CD8-positive, alpha-beta T cell (primary cell): ENCODE measurements at places on chromosomes 1 and 21.

DNA sequence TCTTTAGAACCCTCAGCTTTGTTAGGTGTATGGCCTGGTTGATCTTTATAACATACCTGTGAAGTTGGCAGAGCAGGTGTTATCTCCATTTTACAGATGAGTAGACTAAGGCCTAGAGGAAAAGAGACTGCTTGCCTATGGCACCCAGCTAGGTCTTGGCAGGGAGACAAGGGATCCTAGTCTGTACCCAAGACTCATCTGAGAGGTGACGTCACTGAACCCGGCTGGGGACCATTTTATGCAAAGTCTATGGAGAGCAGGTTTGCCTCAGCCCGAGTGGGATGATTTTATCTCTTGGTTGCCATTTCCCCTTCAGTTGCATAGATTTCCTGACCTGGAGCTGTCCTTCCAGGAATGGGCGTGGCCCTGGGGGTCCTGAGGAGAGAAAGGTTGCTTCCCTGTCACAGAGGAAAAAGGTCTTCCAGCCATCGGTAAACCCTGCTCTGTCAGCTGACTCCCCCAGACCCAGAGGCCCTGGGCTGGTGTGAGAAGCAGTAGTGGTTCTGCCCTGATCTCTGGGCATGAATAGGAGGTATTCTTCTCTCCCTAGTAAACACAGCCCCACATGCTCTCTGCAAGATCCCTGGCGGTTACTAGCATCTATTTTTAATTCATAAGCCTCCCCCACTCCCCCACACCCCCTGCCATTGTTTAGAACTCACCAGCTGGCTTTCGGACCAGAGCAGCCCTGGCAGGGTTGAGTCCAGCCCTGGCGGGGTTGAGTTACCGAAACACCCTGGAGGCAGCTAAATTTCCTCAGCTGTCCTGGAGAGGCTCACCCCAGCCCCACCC lies 19.6 kb downstream of the TMCC2 start:
- no peak for DNase-seq

GRCh38 chr1:22913421-22914141 lies 59.1 kb downstream of the LACTBL1 start:
- no peak for DNase-seq

- no peak for DNase-seq
Observed at GRCh38 chr21:37008724-37009123, 2.2 kb downstream of the RIPPLY3 start.

DNA sequence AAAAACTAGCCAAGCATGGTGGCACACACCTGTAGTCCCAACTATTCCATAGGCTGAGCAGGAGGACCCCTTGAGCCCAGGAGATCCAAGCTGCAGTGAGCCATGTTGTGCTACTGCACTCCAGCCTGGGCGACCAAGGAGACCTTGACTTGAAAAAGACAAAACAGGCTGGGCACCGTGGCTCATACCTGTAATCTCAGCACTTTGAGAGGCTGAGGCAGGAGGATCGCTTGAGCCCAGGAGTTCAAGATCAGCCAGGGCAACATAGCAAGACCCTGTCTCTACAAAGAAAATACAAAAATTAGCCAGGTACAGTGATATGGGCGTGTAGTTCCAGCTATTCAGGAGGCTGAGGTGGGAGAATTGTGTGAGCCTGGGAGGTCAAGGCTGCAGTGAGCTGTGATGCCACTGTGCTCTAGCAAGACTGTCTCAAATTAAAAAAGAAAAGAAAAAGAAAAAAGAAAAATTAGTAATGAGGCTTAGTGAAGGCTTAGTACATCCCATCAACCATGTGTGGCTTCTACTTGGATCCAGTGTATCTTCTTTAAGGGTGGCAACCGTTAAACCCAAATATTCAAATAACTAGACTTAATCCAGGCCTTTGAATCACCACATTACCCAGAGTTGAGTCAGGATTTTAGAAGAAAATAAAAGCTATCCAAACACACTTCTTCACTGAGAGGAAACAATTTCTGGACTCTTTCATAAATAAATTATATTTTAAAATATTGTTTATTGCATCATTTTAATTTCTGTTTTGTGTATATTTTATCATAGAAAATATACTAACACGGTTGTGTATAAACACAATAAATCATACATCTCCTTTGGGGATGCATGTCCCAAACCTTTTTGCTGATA lies 74.3 kb upstream of the RAB4A start:
- DNase-seq: no peak

GRCh38 chr1:181789395-181789794 lies 272.1 kb downstream of the ZNF648 start:
- no peak for DNase-seq

DNA sequence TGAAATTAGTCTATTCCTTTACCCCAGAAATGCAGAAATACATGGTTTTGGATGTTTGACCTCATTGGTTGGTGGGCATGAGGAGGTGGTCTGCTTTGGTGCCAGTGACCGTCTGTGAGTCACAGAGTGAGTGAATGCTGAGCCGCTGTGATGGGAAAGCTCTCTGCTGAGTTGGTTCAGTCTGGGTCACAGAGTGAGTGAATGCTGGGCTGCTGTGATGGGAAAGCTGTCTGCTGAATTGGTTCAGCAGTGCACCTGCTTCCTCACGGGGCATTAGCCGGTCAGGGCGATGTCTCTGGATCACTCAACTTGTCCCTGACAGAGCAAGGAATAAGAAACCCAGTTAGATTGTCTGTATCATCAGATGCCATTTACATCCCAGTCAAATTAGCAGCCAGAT lies 40.8 kb downstream of the ADARB1 start:
- DNase-seq: no peak

- DNase-seq: no peak
Observed at GRCh38 chr1:100799954-100800612, 80.5 kb downstream of the VCAM1 start.

GRCh38 chr1:174407665-174408064 lies 40.1 kb upstream of the GPR52 start:
- no peak for DNase-seq

DNA sequence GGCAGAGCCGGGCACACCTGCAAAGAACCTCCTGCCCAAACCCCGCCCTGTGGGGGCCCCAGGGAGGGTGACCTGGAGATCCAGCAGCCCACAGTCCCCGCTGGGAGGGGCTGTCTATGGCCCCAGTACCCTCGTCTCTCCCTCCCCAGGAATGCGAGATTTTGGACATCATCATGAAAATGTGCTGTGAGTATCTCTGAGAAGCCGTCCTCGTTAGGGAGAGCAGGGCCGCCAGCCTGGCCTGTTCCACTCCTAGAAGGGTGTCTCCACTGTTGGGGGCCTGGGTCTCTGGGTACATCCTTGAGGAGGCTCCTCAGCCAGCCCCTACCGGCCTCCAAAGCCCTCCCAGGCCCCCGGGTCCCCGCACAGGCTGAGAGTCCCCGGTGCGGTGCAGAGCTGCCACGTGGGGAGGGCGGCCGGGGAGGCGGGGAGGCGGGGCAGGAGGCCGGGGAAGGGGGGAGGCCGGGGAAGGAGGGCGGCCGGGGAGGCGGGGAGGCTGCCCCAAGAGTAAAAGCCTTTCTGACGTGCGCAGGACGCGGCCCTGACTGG lies 18.7 kb downstream of the COL6A1 start:
- no peak for DNase-seq

- DNase-seq: no peak
Observed at GRCh38 chr1:8625981-8626898, 191.2 kb downstream of the RERE start.

DNA sequence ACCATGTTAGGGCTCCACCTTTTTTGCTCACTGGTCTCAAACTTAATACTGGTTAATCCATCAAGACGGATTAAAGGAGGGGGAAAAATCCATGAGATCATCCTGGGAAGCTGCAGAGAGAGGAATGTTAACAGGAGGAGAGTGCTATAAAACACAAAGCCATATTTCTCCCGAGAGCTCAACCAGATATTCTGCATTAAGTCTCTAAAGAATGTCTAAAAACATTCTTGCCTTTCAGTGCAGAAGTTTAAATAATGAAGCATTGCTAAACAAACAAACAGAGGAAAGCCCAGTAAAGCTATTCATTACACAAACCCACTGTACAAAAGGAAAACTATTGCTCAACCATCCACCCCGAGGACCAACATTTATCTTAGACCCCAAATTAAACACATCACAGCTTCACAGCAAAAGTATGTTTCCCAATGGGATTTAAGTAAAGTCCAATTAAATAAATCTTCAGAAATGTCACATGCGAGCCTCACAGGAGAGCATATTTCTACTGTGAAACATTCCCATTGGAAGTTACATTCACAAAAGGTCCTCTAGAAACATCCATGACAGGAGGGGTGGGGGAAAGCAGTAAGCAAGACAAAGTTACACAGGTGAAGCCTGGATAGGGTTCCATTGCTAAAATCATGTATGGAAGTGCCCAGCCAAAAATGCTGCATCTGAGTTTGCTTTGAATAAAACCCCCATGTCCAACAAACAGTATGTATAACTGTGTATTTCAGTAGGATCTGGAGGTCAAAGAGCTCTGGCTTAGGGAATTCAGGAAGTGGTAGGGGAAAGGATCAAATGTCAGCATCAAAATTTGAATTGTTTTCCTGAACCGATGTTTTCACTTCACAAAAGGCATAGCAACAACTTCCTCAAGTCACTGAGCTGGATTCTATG lies 23.3 kb downstream of the DUSP10 start:
- no peak for DNase-seq

DNA sequence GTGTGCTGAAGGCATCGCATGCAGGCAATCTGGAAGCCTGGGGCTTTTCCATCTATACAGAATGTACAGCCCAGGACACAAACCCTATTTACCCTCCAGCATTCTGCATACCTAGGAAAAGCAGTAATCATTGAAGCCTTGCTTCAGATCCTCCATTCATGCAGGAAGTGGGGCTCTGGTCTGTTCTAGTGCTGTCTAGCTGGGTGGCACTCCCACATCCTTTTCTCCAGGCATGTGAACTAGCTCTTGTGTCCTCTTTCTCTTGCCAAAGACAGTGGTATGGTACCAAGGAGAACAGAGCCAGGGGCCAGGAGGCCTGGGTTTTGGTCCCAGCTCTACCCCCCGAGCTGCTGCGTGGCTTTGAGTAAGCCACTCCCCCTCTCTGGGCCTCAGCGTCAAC lies 21.7 kb downstream of the LRP8 start:
- DNase-seq: no peak

GRCh38 chr1:21051177-21051825 lies 125.4 kb downstream of the EIF4G3 start:
- DNase-seq: no peak

DNA sequence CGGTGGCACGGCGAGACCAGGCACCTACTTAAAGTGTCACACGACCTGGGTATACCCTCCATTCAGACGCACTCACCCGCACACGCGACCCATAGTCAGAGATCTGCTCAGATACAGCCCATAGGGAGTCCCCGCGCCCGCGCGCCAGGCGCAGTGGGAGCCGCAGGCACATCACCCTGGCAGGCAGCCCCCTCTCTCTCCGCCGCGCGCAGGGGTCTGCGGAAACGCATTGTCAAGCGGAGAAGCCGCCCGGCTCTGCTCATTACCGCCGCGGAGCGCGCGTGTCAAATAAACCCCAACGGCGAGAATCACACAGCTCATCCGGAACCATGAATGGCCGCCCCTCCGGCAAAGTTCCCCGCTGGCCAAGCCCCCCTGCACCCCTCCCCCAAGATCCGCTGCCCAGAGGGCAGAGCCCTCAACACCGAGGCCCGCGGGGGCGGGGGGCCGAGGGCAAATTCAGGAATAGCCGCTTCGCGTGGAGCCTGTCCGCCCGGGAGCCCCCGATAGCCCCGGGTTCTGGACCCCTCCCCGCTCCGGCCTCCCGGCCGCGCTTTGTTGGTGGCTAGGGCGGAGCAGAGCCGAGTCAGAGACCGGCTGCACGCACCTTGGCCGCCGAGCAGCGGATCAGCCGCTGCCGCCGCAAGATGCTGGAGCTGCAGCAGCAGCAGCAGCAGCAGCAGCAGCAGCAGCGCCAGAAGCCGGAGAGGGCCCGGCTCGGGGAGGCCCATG lies 522 bp downstream of the LRP8 start:
- peak; percentile 63 for DNase-seq

DNA sequence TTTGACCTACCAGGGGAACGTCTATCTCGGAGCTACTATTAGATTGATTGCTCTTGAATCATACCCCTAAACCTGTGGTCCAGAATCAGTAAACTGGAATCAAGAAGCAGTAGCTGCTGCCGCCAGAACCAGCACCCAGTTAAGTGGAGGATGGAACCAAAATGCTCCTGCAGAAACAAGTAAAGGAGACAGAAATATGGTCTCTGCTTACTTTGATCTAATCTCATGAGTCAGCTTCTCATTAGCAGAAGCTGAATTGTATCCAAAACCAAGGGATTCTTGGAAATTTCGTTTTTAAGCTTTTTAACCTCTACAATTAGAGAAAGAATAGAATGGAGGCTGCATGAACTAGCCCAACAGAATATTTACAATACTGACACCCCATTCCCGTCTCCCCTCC lies 42.6 kb upstream of the PIGV start:
- no peak for DNase-seq

- no peak for DNase-seq
Observed at GRCh38 chr1:244375051-244375450, 76.7 kb downstream of the ADSS2 start.

DNA sequence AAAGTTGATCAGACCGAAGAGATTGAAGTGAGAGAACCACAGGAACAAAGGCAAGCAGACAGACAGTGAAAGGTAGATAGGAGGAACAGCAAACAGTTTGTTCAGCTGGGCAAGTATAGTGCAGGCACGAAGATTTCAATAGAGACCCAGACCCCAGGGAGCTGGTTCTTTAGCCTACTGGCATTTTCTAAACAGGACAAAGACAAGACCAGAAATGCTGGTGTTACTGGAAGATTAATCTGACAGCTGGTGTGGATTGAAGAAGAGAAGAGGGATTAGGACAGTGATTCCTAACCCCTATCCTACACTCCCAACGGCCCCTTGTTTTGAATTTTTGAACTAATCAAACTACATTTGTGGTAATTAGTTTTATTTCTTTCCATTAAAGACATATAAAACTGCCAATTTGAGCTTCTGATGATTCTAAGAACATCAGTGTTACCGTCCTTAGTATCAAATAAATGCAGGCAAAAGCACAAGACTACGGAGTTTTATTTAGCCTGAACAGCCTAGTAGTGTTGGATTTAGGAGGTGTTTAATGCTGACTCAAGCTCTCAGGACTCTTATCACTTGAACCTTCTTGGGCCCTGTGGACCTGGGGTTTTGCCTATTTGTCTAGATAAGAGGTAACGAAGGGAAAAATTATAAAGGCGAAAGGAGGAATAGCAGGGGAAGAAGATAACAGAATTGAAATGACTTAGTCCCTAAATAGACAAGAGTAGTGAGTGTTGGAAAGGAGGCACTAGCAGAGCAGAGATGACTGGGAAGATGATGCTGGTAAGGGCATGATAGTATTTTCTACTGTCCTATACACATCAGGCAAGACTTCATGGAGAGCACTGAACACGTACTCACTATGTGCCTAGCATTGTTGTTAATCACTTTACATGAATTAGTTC lies 2.0 kb downstream of the NPL start:
- DNase-seq: no peak

- no peak for DNase-seq
Observed at GRCh38 chr21:19322360-19322759, 918.8 kb upstream of the TMPRSS15 start.

- no peak for DNase-seq
Observed at GRCh38 chr1:114105421-114105979, 48.2 kb downstream of the SYT6 start.

- DNase-seq: no peak
Observed at GRCh38 chr1:180522213-180522515, 19.8 kb upstream of the ACBD6 start.
